Erythroblast (primary cell): ENCODE measurements at places on chromosomes 6 and 20.

DNA sequence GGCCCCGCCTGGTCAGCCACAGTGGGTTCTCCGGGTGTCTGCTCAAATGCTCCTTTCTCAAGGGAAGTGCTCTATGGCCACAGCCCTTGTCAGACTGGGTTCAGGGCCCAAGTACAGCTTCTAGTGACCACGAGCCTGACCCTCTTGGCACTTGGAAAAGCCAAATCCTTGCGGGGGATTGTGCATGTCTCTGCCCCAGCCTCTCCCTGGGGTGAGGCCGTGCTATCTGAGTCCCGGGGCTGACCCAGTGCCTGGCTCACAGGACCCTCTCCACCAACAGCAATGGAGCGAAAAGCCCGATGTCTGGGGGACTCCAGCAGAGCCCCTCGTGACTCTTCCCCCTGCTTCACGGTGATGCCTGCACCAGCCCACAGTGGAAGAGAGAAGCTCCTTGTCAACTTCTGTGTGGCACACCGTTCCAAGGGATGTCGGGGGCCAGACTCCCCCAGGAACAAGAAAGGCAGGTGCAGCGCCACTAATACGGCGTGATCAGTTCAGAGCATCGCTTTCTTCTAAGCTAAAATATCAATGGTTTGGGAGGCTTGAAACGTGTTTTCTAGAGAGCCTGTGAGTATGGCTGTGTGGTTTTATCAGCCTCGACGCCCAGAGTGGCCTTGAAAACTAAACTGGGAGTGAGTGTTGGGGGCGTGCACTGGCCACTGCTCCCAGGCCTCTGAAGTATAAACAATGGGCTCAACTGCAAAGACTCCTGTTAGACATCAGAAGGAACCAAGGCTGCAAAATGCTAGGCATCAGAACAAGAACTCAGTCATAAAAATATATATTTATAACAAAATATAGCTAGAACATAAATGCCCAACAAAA lies 51.9 kb downstream of the DLL1 start:
- no peak for DNase-seq

GRCh38 chr6:52887910-52888524 lies 21.5 kb downstream of the GSTA3 start:
- no peak for DNase-seq

DNA sequence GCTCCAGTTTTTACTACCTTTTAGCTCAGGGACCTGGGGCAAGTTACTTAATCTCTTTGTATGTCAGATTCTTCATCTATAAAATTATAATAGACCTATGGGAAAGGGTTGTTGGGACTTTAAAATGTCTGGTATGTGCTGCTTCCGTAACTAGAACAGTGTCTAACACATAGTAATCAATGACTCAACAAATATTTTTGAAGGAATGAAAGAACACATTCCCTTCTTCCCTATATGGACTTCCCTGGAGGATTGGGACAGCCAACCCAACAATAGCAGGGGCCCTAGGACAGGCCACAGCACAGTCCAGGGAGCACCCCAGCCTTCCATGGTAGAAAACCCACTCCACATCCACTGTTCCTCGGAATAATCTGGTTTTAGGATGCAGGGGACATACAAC lies 50.7 kb upstream of the TPD52L1 start:
- DNase-seq: no peak

- no peak for DNase-seq
These were observed 176.4 kb upstream of the BMP2 start for GRCh38 chr20:6590891-6591637.

DNA sequence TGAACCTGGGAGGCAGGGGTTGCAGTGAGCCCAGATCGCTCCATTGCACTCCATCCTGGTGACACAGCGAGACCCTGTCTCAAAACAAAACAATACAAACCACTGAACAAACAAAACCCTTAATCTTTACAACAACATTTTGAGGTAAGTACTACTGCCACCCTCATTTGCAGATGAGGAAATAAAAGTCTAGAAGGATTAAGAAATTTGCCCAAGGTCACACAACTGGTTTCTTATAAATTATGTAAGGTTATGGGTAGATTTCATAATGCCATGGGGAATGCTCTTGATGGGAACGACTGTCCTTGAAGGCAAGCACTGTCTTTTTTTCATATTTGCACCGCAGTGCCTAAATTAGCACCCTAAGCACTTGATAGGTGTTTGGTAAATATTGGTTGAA lies 13.8 kb upstream of the B4GALT5 start:
- DNase-seq: no peak

- DNase-seq: no peak
These were observed 12.7 kb upstream of the ME1 start for GRCh38 chr6:83443516-83443915.

- no peak for DNase-seq
These were observed 14.0 kb downstream of the PAQR8 start for GRCh38 chr6:52375780-52376556.

DNA sequence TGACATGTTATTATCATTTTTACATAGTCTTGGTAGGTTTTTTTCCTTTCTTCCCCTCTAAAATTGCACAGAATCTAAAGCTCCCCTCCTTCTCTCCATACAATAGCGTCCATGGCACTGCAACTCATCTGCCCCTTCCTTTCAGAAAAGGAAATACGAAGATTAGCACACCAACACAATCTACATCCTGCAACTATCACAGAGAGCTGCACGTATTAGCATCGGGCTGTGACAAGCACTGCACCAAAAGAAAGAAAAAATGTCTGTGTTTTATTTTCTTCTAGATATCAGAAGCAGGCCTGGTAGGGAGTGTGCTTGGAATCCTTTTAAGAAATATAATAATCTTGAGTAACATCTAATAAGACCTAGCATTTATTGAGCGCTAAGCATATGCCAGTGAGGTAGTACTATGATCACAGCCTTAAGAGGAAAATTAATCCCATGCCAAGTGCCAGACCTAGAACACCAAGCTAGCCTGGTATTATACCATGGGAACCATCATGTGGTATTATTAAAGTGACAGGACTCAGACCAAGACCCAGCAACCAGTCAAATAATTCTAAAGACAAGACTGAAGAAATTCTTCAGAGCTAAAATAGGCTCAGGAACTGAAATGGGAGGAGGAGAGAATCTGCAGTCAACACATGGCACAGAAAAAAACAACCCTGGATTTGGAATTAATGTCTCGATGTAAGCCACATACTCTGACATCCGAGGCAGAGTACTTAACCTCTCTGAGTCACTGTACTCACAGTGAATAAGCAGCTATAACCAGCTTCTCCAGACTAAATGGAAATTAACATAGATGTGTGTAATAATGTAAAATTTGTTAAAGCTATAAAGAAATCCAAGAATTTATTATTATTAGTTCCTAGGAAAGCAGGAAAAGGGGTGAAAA lies 124.3 kb downstream of the IPCEF1 start:
- DNase-seq: no peak

- no peak for DNase-seq
These were observed 55.5 kb upstream of the ARMH2 start for GRCh38 chr6:24854077-24854666.

DNA sequence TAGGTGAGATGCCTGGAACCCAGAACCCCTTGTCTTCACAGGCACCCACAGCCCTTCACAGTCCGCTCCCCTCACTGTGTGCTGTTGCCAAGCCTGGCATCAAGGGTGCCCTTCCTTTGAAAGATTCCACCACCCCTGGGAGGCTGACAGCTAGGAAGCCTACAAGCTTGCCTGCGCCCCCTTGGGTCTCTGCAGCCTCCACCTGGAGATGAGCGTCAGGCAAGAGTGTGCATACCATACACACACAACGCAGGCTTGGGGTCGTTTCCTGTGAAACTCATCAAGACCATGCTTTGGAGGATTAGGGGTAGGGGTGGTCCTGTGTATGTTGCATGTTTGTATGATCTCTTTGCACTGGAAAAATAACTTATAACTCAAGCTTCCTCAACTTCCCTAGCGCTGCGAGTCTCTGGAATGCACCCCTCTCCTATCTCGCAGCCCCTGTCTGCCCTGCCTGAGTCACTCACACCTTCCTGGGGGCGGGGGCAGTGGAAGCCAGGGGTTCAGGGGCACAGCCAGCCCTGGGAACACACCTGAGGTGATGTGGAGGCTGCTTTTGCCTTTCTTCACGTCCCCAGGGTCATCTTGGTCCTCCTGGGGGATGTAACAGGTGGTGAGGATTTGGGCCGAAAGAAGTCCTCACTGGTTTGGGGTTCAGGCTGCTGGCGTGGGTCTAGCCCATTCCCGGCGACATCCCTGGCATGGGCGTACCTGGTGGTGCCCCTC lies 67.2 kb downstream of the SSR1 start:
- no peak for DNase-seq

- DNase-seq: no peak
These were observed 120.7 kb downstream of the EDN3 start for GRCh38 chr20:59421089-59421488.

DNA sequence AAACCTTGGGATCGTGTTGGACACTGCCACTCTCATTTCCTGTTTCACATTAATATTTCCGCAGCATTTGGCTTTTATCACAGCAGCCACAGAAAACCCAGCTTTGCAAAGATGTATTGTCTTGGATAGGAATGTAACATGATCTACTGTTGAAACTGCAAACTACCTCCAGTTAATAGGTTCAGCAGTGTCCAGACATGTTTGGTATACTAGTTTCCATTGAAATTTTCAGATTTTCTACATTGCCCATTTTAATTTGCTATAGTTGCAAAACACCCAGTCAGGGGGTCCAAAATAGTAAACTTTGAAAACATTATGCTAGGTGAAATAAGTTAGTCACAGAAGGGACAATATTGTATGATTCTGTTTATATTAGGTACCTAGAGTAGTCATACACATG lies 3.3 kb downstream of the ANKRD6 start:
- no peak for DNase-seq

GRCh38 chr6:111494951-111495635 lies 12.1 kb upstream of the REV3L start:
- no peak for DNase-seq

- DNase-seq: no peak
These were observed 9.2 kb upstream of the KIAA0319 start for GRCh38 chr6:24655215-24655614.

DNA sequence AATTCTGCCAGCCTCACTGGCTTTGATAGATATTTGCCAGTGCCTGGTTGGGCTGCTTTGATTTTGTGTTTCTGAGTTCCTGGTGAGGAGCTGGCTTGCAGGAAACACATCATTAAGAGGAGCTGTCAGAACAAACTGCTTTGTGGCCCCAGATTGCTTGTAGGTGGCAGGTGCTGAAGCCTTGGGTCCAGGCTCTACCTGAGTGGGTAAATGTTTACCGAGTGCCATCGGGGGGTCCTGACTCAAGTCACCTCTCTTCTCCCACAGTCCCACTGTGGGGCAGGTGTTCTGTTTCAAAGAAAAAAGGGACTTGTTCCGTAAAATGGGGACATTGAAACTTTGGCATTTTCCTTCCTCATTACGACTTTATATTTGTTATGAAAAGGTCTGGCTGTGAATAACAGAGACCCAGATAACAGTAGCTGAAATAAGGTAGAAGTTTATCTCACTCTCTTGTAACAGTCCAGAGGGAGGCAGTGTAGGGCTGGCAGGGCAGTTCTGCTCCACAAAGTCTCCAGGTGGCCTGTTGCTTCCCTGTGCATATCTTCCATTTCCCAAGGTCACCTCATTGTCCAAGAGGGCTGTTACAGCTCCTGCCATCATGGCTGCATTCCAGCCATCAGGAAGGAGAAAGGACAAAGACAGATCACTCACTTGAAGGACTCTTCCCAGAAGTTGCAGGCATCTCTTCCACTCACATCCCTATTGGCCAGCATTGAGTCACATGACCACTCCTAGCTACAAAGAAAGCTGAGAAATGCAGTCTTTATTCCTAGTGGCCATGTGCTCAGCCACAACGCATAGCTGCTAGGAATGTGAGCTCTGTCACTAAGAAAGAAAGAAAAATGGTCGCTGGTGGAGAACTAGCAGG lies 149.9 kb upstream of the KCNG1 start:
- no peak for DNase-seq
